ENCODE measurements at places on chromosomes 16 and 17.

- DNase-seq = no peak
Measured at GRCh38 chr16:16025214-16025968, 76.0 kb downstream of the ABCC1 start.

DNA sequence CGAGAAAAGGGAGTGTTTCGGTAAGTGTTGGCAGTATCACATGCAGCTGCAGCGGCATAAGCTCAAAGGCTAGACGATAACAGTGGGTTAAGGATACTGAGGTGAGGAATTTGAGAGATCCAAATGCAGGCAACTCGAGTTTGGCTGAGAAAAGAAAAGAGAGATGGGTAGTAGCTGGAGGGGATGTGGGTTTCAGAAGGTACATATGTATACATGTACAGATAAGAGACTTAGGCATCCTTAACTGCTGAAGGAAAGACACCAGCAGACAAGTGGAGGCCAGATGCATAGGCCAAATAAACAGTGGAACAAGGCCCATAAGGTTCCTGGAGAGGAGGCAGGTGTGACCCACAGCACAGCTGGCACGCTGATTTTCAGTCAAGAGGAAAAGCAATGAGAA is 86.6 kb upstream of the NETO2 start:
- DNase-seq = no peak

DNA sequence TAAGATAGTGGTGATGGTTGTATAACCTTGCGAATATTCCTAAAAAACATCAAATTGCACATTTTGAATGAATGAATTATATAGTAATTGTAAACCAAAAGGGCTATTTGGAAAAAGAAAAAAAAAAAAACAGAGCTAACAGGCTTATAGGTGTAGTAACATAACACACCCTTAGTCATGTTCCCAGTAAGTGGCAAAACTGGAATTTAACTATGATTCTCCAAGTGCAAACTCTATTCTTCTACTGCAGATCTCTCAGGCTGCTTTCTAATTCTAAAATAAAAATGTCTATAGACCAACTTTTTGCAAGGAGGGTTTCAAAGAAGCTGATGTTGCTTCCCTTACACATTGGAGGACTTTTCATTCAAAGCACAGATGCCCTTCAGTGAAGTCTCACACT is 293.2 kb upstream of the MON1B start:
- DNase-seq = no peak

- no peak for DNase-seq
Measured at GRCh38 chr17:6716736-6717135, 3.6 kb upstream of the SLC13A5 start.

- DNase-seq = no peak
Measured at GRCh38 chr16:85659805-85660511, 28.8 kb downstream of the GINS2 start.

GRCh38 chr17:36496018-36496789 is 9.7 kb downstream of the ZNHIT3 start:
- no peak for DNase-seq

GRCh38 chr17:50365649-50366393 is 7.2 kb downstream of the MRPL27 start:
- no peak for DNase-seq

GRCh38 chr16:85045077-85045476 is 17.5 kb downstream of the KIAA0513 start:
- no peak for DNase-seq

DNA sequence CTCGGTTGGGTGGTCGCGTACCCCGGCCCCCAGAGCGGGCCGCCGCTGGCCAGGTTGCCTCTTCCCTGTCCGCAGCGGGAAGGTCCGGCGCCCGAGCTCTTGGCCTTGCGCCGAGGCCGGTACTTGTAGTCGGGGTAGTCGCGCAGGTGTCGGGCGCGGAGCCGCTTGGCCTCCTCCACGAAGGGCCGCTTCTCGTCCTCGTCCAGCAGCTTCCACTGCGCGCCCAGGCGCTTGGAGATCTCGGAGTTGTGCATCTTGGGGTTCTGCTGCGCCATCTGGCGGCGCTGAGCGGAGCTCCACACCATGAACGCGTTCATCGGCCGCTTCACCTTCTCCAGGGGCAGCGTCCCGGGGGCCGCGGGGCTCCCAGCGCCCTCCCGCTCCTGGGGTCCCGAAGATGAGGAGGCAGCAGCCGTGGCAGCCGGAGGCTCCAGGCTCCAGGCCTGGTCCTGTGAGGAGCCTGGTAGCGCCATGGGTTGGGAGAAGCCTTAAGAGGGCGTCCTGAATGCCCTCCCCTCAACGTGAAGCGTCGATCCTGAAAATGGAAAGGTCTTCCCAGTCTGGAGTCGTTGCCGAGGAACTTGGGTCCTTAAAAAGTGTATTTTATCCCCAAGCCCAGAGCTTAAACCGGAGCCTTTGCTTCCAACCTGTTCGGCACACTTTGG is 558 bp downstream of the SOX15 start:
- DNase-seq = peak; percentile 27

DNA sequence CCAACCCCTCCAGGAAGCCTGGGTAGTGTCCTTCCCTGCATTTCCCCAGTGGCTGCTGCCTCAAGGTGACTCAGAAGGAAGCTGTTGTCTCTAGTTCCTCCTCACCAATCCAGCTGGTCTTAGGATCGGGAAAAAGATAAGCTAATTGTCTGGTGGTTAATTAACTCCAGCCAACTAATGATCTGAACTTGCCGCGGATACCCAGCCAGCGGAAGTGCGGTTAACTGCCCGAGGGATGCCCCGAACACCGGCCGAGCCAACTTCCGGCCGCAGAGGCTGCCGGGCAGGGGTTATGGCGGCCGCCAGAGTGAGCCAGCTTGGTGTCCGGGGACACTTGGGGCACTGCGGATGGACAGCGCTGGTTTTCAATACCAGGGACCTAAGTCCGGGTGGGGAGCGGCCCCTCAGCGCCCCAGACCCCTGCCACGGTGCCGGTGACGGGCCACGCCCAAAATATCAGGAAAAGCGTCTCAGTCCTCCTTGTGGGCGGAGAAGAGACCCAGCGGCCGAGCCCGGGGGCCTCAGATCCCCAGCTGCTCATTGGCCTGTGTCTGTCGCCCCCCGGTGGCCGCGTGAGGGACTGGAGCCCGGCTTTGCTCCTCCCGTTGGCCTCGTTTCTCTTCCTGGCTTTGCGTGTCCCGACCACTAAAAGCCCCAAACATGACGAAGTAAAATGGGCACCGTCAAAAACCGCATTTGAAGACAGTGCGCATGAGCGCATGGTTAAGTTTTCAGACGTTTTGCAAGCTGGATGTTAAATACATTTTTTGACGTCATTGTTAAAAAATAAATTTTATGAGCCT is 10.2 kb upstream of the PRSS22 start:
- peak; percentile 70 for DNase-seq

DNA sequence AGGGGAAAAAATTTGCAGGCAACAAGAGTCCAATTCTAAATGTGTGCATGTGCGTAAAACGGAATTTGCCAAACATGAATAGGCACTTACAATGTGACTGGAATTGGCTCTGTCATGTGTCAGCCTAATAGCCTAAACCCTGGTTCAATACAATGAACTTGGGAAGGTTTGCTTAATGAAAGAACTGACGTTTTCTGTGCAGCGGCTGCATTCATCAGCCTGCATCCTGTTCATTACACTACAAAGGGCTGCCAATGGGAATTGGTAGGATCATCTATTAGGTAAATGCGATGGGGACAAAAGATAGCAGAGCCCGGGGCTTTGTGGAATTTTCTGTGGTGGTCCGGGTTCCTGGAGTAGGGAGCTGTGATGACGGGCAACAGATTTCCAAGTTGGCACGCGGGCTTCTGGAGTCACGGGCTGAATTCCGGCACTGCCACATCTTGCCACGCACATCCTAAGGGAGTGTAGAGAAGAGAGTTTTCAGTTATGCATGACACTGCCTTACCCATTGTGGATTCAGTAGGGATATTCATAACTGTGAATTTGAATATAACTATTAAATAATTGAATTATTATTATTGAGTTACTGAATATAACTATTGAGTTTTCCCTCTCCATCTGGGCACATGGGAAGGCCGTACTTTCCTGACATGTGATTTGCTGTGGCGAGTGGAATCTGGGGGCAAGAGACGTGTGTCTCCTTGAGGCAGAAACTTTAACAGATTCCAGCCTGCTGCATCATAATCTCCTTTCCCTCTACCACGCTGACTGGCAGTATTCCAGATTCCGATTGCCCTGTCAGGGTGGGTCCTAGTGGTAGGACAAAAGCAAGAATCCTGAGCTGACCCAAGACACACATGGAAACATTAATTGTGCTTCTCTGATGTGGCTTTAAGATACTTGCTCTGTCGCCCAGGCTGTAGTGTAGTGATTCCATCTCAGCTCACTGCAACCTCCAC is 565.6 kb downstream of the WWOX start:
- no peak for DNase-seq

DNA sequence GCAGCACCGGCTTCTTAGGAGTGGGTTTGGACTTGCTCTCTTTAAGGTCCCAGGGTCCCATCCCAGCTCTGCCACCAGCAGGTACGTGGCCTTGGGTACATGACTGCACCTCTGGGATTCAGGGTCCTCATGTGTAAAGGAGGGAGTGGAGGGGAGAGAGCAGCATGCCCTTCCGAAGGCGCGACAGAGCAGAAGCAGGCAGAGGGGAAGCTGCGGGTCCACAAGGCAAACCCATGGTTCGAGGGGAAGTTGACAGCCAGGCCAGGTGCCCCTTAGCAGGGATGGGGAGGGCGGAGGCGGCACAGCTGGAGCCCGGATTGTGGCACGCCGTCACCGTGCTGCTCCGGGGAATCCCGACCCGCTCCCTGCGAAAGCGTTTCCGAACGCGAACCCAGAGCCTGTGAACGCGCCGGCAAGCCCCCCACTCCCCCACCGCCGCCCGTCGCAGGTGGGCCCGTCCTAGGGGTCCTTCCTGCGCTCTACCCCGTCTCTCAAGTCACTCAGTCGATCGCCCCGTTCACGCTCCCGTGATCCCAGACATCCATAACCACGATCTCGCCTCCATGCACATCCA is 4.1 kb upstream of the TBX2 start:
- DNase-seq = no peak

DNA sequence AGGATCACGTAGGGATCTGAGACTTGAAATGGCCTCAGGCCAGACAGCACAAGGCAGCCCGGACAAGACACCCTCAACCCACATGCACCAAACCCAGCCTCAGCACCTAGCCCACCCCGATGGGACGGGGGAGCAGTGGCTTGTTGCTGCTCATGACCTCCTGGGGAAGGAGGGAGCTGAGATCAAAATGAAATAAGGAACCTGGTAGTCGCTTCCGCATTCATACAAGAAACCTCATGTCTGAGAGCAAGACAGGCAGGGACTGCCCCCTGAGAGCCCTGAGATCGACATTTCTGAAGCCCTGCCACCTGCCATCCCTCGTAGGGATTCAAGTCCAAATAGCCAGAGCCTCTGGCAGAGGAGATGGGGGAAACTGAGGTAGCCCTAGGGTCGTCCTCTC is 5.7 kb upstream of the CEP131 start:
- no peak for DNase-seq

DNA sequence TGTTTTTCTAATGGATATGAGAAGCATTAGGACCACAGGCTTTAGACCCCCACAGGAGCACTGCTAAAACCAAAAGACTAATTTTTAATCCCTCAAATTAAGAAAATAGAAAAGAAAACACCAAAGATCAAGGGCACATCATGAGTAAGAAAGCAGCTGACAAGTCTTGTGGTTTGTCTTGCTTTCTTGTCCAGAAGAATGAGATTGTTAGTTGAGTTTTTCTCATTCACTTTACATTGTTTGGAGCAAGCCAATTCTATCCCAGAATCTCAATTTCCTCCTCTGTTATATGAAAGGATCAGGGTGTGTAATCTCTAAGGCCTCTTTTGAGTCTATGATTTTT is 899.0 kb downstream of the KCNJ2 start:
- no peak for DNase-seq

DNA sequence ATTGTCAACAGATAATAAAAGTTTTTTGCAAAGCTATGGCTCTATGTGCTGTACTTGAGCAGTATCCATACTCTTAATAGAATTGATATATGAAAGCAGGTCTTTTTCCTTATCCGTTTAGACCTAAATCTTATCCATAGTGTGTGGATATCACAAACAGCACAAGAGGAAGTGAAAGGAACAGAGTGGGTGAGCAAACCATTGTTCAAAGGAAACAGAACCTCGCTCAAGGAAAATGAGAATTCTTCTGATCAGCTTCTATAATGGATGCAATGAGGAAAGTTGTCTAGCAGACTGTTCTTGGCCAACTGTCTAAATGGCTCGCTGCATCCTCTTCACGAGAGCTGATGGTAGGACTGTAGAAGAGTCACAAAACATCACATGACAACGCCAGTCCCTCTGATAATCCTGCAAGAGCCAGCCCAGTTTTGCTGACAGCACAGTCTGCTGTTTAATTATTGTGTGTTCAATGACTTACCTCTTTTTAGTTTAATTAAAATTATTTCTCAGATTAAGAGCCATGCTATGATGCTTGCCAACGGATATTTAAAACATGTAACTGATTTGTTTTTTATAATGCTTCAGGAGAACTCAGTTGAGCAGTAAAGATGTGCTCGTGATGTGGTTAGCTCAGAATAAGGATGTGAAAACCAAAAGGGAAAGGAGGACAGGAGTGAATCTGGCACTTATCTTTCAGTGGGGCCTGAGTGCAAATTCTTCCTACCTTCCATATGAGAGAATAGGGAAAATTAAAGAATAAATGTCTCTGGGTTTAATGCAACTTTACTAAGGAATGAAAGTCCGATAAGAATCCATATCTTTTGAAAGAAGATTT is 38.5 kb downstream of the WWOX start:
- no peak for DNase-seq

- DNase-seq = no peak
Measured at GRCh38 chr17:17351901-17352781, 49.0 kb downstream of the NT5M start.

DNA sequence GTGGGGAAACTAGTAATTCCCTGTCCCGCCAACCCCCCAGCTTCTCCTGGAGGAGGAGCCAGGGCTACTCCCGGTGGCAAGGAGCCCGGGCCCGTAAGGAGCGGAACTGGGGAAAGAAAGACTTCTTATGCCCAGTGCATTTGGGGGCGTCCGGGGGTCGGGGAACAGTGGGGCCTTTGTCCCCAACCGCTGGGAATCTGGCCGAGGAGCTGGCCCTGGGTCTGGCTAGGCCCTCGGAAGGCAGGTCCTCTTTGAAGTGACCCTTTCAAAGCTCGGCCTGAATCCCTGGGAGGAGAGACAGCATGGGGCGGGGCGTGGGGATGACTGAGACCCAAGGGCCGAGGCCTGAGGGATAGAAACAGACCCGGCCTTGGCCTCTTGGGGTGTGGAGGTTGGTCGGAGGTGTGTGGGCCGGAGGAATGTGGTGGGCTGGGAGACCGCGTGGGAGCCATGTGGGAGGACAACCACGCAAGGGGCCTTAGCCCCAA is 6.0 kb downstream of the ARHGAP23 start:
- no peak for DNase-seq
